ENCODE measurements at places on chromosomes 3 and 15. TPM values are rescaled to one million over a fixed set of nuclear protein-coding genes. Genes with fewer than 3 reads are reported as not detected.
A peak's percentile ranks its signal among the peaks of the same experiment; 100 is the strongest.

GRCh38 chr3:34008836-34009809 lies 210.7 kb downstream of the PDCD6IP start:
- no peak for DNase-seq

DNA sequence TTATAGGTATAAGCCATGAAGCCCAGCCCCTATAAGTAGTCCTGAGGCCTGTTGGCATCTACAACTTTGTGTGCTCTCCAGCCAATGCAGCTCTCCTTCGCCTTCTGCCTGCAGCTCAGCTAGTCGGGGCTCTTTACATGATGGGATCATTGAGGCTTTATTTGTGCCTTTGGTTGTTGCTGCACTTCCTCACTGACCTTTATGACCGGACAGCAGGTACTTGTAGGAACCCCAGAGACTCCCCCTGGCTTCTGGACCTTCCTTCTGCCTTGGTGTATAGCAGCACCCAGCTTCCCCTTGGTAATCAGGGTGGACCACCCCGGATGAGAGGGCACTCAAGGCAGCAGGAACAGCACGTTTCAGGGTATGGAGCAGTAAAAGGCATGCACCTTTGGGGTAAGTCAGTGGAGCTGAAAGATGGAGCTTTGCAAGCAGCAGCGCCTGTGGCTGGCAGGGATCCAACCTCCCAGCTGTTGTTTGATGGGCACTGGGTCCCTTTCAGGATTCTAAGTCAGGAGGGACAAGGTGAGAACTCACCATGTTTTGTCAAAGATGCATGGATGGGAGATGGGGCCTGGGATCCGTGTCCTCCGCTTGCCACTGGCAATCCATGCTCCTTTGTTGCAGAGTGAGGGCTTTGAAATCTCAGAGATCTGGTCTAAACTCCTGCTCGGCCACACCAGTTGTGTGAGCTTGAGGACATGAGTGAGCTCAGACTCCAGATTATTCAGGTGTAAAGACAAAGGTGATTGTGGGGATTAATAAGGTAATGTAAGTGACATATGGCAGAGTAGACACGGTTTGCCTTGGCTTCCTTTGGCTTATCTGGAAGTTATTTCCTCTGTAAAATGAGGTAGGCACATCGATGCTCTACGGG lies 65.1 kb upstream of the KLF13 start:
- no peak for DNase-seq

Gene APOD
- total RNA-seq = 70.8 TPM

DNA sequence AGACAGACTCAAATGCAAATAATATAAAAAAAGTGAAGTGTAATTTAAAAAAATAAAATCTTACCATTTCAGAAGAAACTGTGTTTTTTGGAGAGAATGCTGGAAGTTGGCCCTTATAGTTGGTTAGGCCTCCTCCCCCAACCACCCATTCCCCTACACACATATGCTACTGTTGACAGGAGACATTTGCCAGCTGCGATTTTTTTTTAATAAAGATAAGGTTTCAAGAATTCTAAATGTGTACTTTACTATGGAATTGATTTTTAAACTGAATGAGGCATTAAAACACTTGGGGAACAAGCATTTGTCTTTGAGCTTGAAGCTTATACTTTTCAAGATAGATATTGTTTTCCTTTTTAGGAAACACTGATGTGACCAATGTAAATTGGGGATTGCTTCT lies 4.4 kb upstream of the SSR3 start:
- no peak for DNase-seq

Gene EXD1
- total RNA-seq = not detected

GRCh38 chr3:112374333-112374734 lies 41.4 kb downstream of the CD200 start:
- no peak for DNase-seq

DNA sequence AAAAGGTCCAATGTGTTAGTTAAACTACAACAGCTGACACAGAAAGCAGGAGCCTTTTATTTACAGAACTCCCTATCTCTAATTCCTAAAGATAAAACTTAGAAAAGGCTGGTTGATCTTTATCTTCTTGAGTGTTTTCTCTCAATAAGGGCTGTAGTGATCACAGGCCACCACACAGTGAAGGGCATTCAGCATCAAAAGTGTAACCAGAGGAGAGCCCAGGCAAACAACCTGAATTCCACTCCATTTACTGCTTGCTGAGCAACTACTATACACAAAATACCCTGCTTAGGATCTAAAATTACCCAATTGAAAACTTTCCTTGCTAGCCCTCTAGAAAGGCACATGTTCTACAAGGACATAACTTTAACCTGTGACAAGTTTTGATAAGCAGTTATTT lies 122.7 kb downstream of the MEIS2 start:
- no peak for DNase-seq

DNA sequence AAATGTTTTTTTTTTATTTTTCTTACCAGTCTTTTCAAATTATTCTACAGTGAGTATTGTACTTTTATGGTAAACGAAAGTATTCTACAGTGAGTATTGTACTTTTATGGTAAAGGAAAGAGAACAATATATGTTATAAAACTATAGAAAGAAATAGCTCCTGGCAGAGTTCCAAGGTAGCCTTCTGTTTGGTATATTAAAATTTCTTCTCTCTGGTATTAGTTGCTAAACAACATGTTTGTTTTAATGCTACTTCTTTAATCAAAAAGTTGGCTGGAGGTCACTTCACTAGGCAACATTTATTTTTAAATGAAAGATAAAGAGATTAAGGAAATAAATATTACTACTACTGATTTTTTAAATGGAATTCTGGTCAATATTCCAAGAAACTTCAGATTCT lies 108.6 kb upstream of the ARL6 start:
- DNase-seq = no peak

GRCh38 chr15:58931987-58932588 lies 1.4 kb downstream of the SLTM start:
- no peak for DNase-seq

DNA sequence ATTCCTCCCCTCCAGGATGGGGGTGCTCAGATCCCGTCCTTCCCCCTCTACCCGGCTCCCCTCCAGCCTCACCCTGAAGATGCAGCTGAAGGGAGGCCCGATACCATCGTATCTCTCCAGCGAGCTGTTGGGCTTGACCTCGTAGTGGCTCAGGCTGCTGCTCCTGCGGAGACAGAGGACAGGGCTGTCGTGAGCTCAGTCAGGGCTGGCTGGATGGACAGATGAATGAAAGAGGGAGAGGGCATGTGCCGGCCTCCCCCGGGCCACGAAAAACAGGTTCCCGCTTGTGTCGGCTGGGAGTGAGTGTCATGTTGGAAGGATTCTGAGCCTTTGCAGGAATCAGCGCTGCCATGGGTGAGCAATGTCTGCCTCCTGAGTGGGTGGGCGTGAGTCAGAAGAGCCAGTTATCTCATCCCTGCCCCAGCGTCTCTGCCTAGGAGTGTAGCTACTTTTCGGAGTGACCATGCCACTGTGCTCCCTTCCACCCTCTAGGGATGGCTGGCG lies 35.2 kb downstream of the FEM1B start:
- DNase-seq = peak; percentile 18

DNA sequence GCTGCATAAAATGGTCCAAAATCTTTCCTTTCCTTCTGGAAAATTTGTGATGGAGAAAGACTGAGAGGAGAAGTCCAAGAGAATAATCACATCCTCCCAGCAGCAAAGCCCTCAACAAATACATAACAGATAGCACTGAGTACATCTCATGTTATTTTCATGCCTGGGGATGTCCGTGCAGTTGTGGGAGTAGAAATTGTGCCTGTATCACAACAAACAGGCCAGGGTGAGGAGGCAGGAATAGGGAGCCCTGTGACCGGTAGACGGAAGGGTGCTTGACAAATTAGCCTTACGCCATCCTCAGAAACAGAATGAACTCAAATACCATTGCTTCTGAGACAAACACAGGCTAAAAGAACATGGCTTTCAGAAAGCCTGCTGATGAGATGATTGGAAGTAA lies 333.2 kb upstream of the UMPS start:
- no peak for DNase-seq

- peak; percentile 59 for DNase-seq
These were observed 296.6 kb downstream of the NR2F2 start for GRCh38 chr15:96627031-96627568.

- DNase-seq = no peak
These were observed 23.4 kb upstream of the GREM1 start for GRCh38 chr15:32694222-32694983.

GRCh38 chr3:108509263-108509662 lies 1.1 kb downstream of the MYH15 start:
- no peak for DNase-seq

- no peak for DNase-seq
These were observed 150.1 kb upstream of the CCDC54 start for GRCh38 chr3:107227091-107227490.

DNA sequence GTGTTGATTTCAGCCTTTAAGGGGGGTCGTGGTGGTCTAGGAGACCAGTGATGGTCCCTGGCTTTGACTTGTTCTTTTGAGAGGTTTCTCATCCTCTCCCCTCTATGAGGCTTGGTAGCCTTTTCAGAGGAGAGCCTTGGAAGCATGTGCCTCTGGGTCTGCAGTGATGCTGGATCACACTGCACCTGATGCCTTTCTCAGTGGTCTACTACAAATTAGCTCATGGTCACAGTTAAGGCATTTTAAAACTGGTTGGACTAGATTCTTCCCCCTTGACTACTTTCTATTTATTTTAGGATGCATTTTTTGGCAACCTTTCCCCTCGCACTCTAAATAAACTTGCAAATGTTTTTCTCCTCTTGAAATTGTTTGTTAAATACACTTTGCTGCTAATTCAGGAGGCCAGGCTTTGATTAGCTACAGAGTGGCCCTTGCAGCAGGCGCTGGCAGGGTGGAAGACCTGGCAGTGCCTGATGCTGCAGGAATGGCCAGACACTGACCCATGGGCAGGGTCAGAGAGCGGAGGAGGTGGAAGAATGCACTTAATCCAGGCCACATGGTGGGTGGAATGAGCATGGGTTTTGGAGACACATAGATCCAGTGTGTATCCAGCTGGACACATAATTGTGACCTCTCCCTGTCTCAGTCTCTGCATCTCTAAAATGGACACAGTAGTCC lies 318.8 kb upstream of the CTDSPL start:
- DNase-seq = no peak

GRCh38 chr3:30355622-30356021 lies 250.8 kb upstream of the TGFBR2 start:
- DNase-seq = no peak

DNA sequence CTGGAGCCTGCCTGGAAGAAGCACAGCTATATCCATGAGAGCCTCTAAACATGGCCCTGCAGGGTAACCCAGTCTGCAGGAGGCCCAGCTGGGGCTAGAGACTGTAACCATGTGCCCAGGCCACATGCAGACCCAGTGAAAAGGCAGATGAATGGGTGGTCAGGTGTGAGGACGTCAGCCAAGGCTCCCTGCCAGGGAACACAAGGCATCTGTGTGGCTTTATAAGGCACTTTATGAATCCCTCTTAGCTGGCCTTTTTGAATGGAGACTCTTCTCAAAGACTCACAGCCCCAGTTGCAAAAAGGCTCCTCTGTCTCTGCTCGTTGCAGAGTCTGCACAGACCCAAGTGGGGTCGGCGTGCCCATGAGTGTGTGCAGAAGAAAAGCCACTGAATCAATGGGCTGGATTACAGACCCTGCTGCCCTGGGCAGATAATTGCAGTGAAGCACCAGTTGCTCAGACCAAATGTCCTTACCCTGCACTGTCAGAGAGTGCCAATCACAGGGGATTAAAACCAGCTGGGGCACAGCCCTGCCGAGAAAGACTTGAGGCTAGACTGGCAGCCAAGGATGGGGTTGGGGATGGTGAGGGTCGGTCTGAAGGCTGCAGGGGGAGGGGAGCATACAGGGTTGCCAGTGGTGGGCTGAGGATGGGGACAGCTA lies 154.2 kb downstream of the RAB11A start:
- DNase-seq = no peak

DNA sequence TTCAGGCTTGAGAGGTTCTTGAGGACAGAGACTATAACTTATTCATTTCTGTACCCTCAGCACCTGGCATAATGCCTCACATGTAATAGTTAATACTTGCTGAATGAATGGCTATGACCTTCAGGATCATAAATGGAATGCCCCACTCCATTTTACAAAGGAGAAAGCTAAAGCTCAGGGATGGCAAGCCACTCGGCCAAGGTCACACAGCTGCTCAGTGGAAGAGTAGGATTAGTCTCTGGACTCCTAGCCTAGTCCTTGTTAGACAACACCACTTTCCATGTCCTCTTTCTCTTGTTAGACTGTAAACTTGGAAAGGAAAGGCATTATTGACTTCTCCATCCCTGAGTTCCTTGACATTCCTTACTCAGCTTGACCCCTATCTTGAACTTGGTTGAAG lies 3.2 kb upstream of the ALPK3 start:
- DNase-seq = no peak

- no peak for DNase-seq
These were observed 1.2 kb upstream of the RHO start for GRCh38 chr3:129527262-129527661.

Gene SELENOK
- total RNA-seq = 36.2 TPM

Gene EFCC1
- 0.67 TPM for total RNA-seq

Gene P3H2
- total RNA-seq = 84.9 TPM

- no peak for DNase-seq
These were observed 479.4 kb upstream of the CBLB start for GRCh38 chr3:106348139-106348690.

DNA sequence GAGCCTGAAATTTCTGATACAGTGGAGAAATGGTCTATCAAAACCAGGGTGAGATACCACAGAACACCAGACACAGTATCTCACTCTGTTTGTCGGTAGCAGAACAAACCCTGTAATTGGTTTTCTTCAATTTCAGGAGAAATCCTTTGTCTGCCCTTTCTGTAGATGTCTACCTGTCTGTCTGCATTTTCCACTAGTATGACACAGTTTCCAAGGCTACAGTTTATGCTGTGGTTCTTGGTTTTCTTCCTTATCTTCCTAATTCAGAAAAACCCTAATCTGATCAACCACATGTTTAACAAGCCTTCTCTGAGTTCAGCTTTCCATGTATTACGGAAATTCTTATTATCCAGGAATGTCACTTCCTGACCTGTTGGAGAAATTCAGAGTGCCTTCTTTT lies 70.8 kb downstream of the SCN11A start:
- no peak for DNase-seq

DNA sequence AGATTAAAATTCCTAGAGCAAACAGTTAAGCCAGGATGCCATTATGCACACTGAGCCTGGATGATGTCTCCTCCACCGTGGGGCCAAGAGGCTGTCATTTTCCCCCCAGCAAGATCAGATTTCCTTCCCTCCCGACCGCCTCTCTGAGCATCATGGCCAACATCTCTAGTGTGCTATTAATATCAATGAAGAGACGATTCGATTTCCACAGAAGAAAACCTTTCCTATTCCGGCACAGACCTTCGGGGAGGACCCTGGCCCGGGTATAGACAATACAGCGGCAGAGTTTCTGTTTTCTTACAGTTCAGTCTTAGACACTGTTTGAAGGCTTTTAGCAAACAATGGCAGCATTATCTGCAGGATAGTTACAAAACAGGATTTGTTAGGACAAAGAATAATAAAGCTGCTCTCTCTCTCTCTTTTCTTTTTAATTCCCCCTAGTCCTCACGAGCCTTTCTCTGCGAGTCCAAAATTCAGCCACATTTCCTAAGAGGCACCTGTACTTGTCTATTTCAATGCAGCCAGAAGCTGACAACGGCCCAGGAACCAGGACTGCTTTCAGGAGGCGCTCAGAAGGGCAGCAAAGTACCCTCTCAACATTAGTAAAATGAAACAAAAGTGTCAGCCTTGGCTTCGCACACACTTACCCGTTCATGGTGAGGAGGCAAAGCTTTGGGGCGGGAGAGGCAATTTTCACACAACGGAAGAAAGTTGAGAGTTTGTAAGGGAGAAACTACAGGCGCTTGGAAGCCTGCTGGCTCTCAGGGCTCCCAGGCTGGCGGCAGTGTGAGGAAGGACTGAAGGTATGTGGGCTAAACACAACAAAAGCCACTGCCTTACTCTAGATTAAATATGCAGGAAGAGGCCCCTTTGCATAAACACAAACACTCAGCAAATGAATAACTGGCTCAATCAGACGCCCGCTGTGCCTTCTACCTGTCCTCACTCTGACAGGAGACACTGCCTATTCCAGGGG lies 278.0 kb downstream of the FOXP1 start:
- no peak for DNase-seq

Gene FRMD5
- 10.3 TPM for total RNA-seq

Data from adrenal gland (tissue), 19 donors.